ENCODE measurements at places on chromosomes 3 and 15. TPM values are rescaled to one million over a fixed set of nuclear protein-coding genes. Genes with fewer than 3 reads are reported as not detected.

The CLEC3B gene
- 24.1 TPM for total RNA-seq

DNA sequence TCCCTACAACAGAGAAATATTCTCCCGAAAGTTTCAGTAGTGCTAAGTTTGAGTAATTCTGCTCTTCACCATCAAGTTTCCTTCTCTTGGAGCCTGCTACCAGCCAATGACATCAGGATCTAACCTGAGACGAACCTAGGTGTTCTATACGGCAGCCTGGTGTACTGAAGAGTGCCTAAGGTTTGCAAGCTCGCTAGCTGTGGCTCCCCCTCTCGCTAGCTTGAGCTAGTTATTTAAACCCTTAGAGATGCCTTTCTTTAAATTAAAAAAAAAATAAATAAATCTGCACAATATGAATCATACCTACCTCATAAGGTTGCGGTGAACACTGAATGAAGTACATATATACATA lies 1.4 kb upstream of the COL8A1 start:
- DNase-seq, result no peak

GRCh38 chr15:65086680-65087111 lies 10.2 kb downstream of the KBTBD13 start:
- no peak for DNase-seq

The ISLR gene
- total RNA-seq, result 12.6 TPM

GRCh38 chr3:59027607-59028006 lies 22.2 kb downstream of the CFAP20DC start:
- no peak for DNase-seq

The MOBP gene
- total RNA-seq, result 0.41 TPM

DNA sequence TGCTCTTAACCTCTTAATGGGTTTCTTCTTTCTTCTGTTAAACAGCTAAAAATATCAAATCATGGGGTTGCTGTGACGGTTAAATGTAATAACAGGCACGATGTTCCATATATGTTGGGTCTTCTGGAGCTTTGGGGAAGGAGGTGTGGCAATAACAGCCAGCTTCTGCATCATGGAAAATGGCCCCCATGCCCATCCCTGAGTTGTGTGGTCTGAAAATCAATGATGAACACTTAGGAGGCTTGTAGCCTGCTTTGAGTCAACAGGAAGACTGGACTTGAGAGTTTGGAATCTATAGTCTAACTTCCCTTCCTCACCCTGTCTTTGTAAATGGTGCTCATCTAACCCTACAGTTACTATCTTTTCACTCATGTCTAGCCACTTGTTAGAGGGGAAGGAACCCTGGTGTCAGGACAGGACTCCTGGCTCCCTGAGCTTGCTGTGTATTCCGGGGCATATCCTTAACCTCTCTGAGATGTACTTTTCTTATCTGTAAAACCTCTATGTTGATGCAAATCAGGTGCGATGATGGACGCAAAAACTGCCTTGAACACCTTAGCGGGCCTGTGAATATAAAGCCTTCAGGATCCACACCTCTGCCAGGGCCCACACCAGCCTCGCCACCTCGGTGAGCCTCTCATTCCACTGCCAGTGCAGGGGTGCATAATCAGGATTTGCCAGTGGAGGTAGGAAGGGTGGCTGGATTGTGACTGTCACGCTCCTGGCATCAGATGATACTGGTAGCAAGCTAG lies 27.5 kb downstream of the SMAD3 start:
- no peak for DNase-seq

GRCh38 chr15:63019511-63020109 lies 22.9 kb upstream of the TPM1 start:
- no peak for DNase-seq

The RHCG gene
- total RNA-seq, result 4.1 TPM

- DNase-seq, result no peak
These were observed 298.8 kb downstream of the MEX3B start for GRCh38 chr15:81747026-81747425.

- no peak for DNase-seq
These were observed 37.9 kb downstream of the CLK3 start for GRCh38 chr15:74653426-74654102.

- DNase-seq, result no peak
These were observed 102.7 kb downstream of the SCAPER start for GRCh38 chr15:76802411-76802810.

All from frontal cortex (tissue), 4 donors.